ENCODE measurements at places on chromosomes 7 and 10. TPM values are rescaled to one million over a fixed set of nuclear protein-coding genes. Genes with fewer than 3 reads are reported as not detected.
A peak's percentile ranks its signal among the peaks of the same experiment; 100 is the strongest.

- peaks cover 49% of the 10 kb centered on the region for H3K4me1 ChIP-seq
- H3K27ac ChIP-seq: peak overlapping the region; percentile 95
- DNase-seq: no peak
These were observed 550 bp upstream of the CREM start for GRCh38 chr10:35126062-35126529.

- H3K4me3 ChIP-seq: peak overlapping the region; percentile 92
- no peaks in the 10 kb centered on the region for H3K27me3 ChIP-seq
- peak; percentile 42 for DNase-seq
- H3K36me3 ChIP-seq: peaks cover 52% of the 10 kb centered on the region
These were observed 2.2 kb downstream of the MAP3K8 start for GRCh38 chr10:30436191-30436611.

DNA sequence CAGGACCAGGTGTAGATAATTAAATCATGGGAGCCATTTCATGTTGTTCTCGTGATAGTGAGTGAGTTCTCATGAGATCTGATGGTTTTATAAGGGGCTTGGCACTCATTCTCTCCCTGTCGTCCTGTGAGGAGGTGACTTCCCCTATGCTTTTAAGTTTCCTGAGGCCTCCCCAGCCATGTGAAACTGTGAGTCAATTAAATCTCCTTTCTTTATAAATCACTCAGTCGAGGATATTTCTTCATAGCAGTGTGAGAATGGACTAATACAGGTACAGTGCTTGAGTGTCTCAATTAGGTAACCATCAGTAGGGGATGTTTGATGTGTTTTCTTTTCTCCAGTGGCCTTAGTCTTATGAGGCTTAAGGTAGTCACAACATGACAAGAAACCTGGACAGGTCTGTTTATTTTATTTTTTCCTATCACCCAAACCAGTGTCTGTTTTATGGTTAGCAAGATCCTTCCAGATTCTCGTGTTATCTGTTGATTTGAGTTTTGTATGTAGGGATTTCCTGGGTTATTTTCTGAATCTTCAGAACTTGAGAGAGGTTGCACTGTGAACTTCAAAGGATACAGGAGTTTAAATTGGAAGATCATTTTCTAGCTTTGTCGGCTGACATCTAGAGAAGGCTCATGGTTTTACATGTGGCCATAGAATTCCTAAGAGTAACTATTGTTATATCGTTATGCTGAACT, 32.1 kb downstream of the UMAD1 start:
- peaks cover 39% of the 10 kb centered on the region for H3K4me1 ChIP-seq
- H3K4me3 ChIP-seq: peak overlapping the region; percentile 11
- H3K36me3 ChIP-seq: peaks cover 46% of the 10 kb centered on the region
- DNase-seq: peak; percentile 49
- H3K27ac ChIP-seq: peak overlapping the region; percentile 67
- no peaks in the 10 kb centered on the region for H3K27me3 ChIP-seq

GRCh38 chr10:14566498-14566897, 208.2 kb downstream of the FAM107B start:
- no peak overlapping the region for H3K4me3 ChIP-seq
- H3K27me3 ChIP-seq: no peaks in the 10 kb centered on the region
- H3K4me1 ChIP-seq: peaks cover 91% of the 10 kb centered on the region
- H3K36me3 ChIP-seq: peaks cover 39% of the 10 kb centered on the region
- DNase-seq: peak; percentile 43
- H3K27ac ChIP-seq: peak overlapping the region; percentile 90

The ZNF853 gene
- 0.99 TPM for total RNA-seq

The SLC26A5 gene
- not detected for total RNA-seq

- peaks cover 9% of the 10 kb centered on the region for H3K27me3 ChIP-seq
- H3K4me3 ChIP-seq: no peak overlapping the region
- DNase-seq: no peak
- no peak overlapping the region for H3K27ac ChIP-seq
- H3K36me3 ChIP-seq: peaks cover 1% of the 10 kb centered on the region
These were observed 6.5 kb upstream of the WDR86 start for GRCh38 chr7:151416112-151416940.

DNA sequence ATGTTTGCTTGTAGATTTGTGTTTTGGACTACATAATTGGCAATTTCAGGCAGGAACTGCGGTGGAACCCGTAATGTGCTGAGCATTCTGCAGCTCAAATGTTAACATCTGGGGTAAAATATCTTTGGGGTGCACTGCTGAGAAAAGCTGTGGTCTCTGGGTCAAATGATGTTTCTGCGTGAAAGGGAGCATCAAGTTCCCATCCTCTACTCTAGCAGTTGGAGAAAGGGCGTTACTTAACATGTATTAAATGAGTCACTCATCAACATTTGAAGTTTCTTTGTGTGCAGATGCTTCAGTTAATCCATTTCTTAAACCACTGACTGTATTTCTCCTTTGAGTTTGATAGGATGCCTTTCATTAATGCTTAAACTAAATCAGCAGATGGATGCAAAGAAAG, 273.1 kb upstream of the PITRM1 start:
- H3K4me3 ChIP-seq: no peak overlapping the region
- no peaks in the 10 kb centered on the region for H3K4me1 ChIP-seq
- peaks cover 2% of the 10 kb centered on the region for H3K27me3 ChIP-seq
- no peak for DNase-seq
- no peaks in the 10 kb centered on the region for H3K36me3 ChIP-seq
- H3K27ac ChIP-seq: no peak overlapping the region

The FAM180A gene
- not detected for total RNA-seq

The ZNF862 gene
- 21.4 TPM for total RNA-seq

The NOS3 gene
- 13.2 TPM for total RNA-seq

The ANKRD22 gene
- 0.12 TPM for total RNA-seq

The RPEL1 gene
- total RNA-seq: 0.10 TPM

The KCND2 gene
- not detected for total RNA-seq

DNA sequence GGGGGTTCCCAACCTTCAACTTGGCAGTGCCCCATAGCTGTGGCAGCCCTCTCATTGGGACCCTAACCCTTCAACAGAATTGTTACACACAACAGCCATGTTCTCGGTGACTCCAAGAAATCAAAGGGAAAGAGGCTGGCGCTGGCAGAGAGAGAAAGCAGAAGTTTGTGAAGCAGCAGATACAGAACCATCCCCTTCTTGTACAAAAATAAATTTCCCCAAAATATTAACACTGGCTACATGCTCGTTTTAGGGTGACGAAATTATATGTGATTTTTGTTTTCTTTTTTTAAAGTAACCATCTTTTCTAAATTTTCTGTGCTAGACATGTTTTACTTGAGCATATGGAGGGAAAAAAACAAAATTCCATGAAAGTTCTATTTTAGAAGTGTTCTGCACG, 45.2 kb upstream of the SAMD8 start:
- H3K4me1 ChIP-seq: peaks cover 10% of the 10 kb centered on the region
- H3K36me3 ChIP-seq: no peaks in the 10 kb centered on the region
- no peak for DNase-seq
- H3K27ac ChIP-seq: no peak overlapping the region
- H3K4me3 ChIP-seq: no peak overlapping the region
- no peaks in the 10 kb centered on the region for H3K27me3 ChIP-seq

The PTN gene
- total RNA-seq: not detected

DNA sequence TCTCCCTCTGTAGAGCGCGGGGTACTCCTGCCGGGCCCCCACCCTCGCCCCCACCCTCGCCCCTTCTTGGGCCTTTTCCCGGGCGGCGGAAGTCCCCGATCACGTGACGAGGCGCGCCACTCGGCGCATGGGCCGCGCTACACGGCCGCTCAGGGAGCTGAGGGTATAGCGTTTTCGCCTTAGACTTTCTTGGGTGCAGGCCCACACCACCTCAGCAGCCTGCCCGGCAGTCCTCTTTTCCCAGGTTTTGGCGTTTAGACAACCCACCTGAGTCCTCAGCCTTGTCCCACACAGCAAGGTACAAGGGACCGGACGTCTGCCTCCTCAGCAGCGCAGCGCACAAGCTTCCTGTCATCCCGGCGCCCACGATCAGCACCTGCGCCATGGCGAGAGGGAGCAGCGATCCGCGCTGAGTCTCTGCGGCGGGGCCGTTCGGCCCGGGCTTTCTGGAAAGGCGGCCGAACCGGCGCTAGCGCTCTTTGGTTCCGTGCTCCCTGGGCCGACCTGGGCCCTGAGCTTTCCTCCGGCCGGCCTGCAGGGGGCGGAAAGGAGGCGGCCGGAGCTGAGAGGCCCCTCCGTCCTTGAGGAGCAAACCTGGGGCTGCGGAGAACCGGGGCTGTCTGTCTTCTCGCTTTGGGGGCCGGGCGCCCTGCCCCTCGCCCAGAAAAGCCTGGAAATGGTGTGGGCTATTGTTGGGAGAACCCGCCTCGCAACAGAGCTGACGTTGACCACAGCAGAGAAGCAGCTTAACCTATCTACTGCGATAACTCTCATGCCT, at the start of gene RNLS:
Gene RNLS (minus strand): TSS at position 513 of the 778 bp plus-strand sequence.
- H3K4me3 ChIP-seq: peak within 1 kb of the TSS; percentile 81
- H3K27me3 ChIP-seq: peaks cover 4% of the 10 kb centered on the region
- no peaks in the 10 kb centered on the region for H3K36me3 ChIP-seq
- H3K4me1 ChIP-seq: peaks cover 11% of the 10 kb centered on the region
- DNase-seq: peak; percentile 80

DNA sequence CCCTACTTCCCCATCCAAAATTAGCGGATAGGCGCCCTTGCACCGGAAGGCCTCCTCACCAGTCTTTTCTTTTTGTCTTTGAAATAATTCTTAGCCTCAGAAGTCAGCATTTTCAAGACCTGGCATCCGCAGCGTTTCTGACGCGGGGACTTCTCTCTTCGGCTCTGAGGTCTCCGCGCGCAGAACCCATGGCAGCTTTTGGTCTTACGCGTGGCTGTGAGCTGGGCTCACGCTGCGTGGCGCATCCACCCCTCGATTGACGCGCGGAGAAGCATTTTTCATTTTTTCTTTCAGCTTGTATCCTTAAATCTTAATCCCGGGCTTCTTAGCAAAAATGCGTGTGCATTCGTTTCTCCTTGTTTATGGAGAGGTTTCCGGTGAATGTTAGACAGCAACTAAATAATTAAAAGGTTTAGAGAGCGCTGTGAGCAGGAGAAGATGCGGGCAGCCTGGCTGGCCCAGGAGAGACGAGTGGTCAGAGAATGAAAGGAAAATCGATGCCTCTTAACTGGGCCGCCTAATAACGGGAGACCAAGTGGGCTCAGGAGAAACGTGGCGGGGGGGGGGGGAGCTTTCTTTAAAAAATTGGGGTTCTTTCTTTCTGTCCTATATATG, 2.0 kb upstream of the GATA3 start:
- peaks cover 30% of the 10 kb centered on the region for H3K36me3 ChIP-seq
- peak; percentile 53 for DNase-seq
- peaks cover 27% of the 10 kb centered on the region for H3K4me1 ChIP-seq
- peak overlapping the region; percentile 84 for H3K27ac ChIP-seq

DNA sequence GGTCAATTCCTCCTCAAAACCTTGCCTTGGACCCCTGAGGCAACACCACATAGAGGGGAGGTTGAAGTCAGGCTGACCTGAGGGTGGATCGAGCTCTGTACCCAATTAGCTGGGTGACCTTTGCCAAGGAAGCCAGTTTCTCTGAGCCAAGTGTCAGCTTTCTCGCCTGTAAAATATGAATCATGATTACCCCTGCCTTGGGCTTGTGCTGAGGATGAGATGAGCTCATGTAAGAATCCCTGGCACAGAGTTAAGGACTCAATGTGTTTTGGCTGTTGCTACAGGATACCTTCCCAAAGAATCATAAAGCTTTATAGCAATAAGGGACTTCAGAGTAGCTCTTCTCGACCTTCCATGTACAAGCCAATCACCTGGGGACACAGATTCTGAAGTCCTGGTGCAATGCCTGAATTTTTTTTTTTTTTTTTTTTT, 43.5 kb upstream of the CACUL1 start:
- peaks cover 15% of the 10 kb centered on the region for H3K27me3 ChIP-seq
- no peaks in the 10 kb centered on the region for H3K4me1 ChIP-seq
- H3K4me3 ChIP-seq: no peak overlapping the region
- no peak overlapping the region for H3K27ac ChIP-seq

DNA sequence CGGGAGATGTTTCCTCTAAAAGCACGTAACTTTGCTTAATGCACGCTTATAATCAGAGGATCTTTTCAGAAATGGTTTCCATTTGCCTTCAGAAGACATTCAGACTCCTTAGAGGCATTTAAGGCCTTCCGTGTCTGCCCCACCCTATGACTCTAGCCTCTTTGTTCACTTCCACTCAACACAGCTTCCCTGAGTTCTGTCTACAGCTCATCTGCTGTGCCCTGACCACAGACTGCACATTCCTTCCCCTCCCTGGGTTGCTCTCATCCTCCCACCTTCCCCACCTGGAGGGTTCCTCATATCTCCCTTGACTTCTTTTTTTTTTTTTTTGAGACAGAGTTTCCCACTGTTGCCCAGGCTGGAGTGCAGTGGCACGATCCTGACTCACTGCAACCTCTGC, 16.6 kb downstream of the FBH1 start:
- H3K4me3 ChIP-seq: no peak overlapping the region
- H3K27ac ChIP-seq: no peak overlapping the region
- H3K4me1 ChIP-seq: peaks cover 29% of the 10 kb centered on the region
- H3K27me3 ChIP-seq: no peaks in the 10 kb centered on the region
- DNase-seq: no peak
